ENCODE measurements at places on chromosomes 3 and 15.

- DNase-seq = no peak
Measured at GRCh38 chr3:45559560-45560118, 34.9 kb upstream of the LIMD1 start.

- no peak for DNase-seq
Measured at GRCh38 chr3:8443829-8444791, 57.5 kb upstream of the LMCD1 start.

- DNase-seq = no peak
Measured at GRCh38 chr15:90030376-90030775, 29.3 kb downstream of the ZNF710 start.

DNA sequence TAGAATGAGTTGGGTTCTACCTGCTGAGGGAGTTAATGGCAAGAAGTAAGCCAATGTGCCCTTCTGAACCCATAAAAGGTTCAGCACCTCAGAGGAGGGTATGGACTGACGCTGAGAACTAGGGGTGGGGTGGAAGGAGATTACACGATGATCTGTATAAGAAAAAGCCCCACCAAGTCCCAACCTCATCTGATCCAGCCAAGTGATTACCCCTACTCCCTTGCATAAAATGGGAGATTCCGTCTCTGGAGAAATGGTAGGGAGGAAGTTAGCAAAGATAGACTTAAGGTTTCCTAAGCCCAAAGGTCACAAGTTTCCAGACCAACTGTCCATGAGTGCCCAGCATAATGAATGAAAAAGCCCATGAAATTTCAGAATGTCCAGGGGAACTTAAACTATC lies 7.1 kb upstream of the DVL3 start:
- no peak for DNase-seq

GRCh38 chr3:133924041-133924440 lies 28.4 kb upstream of the RAB6B start:
- DNase-seq = no peak
